ENCODE measurements at places on chromosomes 6 and 20.

- no peak for DNase-seq
Measured at GRCh38 chr6:107154801-107155160, 39.5 kb upstream of the BEND3 start.

DNA sequence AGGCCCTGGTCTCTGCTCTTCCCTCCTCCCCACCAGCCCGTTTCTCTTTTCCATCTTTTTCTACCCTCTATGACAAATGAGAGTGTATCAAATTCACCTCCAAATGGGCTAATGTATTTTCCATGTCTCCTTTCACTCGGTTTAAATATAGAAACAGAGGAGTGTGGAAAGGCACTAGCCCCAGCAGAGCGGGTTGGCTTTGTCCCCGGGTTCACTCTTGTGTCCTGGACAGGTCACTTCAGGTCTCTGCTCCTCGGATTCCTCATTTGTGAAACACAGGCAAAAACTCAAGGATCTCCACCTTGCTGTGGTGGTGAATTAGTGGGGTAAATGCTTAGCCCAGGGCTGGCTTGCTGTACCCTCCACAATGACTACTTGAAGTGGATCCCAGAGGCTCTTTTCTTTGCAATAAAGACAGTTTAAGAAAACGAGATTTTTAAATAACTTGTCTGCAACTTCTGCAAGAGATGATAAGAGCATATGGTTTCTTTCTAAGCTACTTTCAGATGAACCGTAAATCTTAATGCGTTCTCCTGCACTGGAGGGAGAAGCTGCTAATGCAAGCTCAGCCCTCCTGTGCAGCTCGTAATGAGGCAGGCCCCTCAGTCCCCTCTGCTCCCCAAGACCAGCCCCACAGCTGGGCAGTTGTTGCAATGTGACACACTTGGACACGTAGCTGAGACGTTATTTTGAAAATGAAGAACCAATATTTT, 292.9 kb downstream of the THBS2 start:
- DNase-seq = no peak

DNA sequence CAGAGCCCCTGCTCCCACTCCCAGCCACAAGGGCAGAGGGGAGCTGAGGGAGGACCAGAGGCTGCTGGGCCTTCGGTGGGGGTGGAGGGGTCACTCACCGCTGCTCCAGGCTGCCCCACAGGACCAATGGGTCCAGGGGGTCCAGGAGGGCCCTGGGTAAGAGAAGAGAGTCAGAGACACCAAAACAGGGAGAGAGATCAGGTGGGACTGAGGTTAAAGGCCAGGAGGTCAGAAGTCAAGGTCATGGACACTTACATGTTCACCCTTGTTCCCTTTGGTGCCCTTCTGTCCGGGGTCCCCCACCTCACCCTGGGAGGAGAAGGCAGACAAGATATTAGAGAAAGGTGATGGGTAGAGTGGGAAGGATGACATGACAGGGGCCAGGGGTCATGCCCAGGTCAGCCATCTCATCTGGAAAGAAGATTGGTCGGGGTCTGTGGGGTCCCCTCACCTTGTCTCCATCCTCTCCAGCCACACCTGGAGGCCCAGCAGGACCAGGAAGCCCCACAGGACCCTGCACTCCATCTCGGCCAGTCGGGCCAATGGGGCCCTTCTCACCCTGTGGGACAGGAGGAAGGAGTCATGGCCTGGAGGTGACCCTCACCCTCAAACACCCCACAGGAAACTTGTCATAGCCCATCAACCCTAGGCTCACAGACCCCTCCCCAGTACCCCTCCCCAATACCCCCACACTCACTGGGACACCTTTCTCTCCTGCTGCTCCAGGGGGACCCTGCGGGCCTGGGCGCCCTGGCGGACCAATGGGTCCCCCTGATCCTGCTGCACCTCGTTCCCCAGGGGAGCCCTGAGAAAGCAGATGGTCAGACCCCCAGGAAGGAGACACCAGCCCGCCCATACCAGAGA, 21.0 kb downstream of the COL11A2 start:
- no peak for DNase-seq

DNA sequence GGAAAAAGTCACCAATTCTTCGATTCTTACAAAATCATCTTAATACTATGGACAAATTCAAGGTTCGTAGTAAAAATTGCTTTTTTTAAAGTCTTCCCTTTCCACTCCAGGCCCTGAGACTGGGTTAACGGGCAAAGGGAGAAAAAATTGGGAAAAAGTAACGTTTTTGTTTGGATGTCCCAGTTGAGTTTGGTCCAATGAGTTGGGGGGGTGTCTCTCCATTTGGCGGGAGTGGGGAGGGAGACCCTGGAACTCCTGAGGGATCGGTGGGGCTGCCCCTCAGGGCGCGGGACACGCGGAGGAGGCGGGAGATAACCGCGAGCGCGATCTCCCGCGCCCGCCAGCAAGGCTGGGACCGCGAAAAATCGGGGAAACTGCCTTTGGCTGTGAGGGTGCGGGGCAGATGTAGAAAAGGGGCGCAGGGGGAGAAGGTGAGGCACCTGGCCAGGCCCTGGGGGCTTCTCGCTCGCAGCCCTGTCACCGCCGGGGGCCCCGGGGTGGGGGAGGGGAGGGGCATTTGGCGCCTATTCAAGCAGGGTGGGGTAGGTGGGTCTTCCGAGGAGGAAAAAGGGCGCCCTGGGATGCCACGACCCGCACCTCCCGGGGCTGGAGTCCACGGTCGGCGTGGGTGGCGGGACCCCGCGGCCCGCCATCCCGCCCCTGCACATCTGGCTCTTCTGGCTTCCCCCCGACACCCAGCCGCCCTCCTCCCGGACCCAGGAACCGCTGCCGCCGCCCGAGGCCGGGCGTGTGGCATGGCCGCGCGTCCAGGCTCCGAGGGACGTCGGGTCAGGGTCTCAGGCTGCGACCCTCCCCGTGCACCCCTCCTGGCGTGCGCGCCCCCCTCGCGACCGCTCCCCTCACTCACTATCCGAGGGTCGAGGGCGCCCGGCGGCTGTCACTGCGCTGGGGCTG, 595 bp downstream of the FBXO5 start:
- DNase-seq = no peak

GRCh38 chr20:19944772-19945459, 72.2 kb upstream of the NAA20 start:
- no peak for DNase-seq

DNA sequence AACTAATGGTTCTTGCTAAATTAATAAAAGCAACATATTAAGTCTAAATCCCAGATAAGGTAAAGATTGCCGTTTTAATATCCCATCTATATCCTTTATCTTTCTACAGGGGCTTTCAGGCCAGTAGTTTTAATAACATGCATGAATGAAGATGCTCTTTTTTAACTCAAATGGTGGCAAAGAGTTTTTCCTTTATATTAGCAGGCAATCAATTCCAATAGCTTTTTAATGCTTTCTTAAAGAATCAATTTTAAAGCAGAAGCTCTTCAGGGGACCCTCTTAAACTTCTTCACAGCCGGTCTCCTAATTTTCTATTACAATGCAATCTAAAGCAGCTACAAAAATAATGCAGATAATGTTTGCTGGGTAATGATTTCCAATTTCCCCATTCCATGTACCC, 107.8 kb upstream of the HS3ST5 start:
- DNase-seq = no peak

DNA sequence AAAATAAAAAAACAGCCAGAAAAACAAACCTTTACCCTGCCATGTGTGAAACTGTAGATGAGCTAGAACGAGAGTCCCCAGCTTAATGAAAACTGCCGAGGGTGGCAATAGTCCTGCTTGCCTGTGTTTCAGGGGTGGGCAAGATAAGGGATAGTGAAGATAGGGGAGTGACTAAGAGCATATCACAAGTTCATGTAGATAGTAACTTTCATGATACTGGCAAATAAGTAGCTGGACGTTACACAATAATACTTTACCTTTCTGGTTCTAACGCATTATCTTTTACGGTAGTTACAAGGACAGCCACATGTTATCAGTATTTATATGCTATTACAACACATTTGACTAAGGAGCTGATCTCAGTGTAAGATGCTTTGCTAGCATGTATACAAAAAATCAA, 9.3 kb upstream of the FBXO9 start:
- DNase-seq = no peak

GRCh38 chr6:130525408-130525807, 159.6 kb downstream of the TMEM200A start:
- DNase-seq = no peak
